ENCODE measurements at places on chromosomes 7 and 10. TPM values are rescaled to one million over a fixed set of nuclear protein-coding genes. Genes with fewer than 3 reads are reported as not detected.
A peak's percentile ranks its signal among the peaks of the same experiment; 100 is the strongest.

- no peak for DNase-seq
Measured at GRCh38 chr7:77289387-77289786, 89.8 kb upstream of the FGL2 start.

DNA sequence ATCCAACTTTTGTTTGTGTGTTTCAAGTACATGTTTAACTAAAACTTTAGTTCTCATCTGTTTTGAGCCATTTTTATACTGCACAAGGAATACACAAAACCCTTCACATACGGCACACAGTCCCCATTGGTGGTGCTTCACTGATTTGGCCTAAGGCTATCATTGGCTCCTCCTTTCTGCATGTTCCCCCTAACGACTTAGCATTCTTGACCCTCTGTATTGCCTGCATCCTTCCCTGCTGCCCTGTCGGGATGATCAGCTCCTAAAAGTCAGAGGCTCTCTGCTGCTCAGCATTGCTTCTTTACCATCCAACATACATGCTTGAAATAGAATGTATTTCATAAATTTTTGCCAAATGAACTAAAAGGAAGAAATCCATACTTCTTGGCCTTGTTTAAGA is 111.4 kb upstream of the ABCB5 start:
- no peak for DNase-seq

Gene ZNF248
- 15.6 TPM for total RNA-seq

- DNase-seq, result no peak
Measured at GRCh38 chr7:94039368-94040035, 35.3 kb upstream of the BET1 start.

DNA sequence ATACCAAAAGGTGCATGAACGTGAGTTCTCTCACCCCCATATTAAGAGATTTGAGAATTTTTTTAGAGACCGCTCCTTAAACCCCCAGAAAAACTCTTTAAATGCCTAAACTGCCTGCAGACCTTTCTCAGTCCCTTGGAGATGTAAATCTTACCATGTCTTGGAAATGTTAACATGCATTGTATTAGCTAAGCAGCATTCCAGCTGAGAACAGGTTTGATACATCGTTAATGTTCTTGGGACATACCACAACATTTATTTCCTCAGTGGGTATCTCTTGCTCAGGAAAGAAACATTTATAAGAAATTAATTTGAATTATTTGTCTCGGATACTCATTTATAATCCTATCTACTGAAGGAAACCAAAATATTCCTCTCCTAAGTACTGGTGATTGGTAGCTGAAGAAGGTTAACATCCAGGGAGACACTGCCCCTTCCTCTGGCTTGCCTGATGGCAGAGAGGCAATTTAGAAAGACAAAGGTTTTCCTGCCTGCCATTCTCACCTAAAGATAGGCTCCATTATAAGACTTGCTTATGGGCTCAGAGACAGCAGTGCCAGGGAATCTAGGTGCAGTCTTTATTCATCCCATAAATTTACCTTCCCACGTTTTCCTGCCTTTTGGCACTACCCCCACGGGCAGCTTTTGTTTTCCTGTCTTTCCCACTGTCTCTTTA is 141.2 kb downstream of the COBL start:
- DNase-seq, result no peak

DNA sequence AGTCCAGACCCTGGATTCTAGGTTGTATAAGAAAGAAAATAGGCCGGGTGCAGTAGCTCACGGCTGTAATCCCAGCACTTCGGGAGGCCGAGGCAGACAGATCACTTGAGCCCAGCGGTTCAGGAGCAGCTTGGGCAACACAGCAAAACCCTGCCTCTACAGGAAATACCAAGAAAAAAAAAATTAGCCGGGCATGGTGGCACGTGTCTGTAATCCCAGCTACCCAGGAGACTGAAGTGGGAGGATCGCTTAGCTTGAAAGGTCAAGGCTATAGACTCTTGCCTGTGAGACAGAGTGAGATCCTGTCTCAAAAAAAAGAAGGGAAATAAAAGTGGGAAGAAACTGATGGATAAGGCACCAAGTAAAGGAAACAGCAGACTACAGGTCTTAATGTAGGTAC is 287.9 kb upstream of the KLF14 start:
- no peak for DNase-seq

DNA sequence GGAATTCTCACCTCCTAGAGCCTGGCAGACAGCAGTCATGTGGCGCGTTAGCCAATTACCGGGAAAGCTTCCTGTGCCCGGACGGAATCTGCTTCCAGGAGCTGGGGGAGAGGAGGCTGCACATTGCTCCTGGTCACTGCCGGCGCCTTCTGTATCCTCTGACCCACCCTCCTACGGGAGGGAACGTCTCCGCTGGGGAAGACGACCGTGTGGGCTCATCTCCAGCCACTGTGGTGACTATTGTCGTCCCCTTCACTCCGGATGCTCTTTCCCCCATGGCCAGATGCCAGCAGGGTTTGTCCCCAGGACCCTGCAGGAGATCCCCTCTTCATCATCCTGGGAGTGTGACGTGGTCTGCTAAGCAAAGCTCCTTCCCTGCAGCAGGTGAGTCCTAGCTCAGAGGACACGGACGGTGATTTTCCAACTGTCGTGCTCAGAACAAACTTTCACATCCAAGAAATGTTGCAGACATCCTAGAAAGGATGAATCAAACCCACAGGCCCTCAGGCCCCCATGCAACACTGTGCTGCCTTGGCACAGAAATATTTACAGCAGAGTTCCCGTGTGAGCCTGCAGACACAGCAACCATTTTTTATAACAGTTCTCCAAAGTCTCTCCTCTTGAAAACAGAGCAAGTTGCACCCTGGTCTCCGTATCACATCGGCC is 29.6 kb upstream of the FAM20C start:
- DNase-seq, result no peak

DNA sequence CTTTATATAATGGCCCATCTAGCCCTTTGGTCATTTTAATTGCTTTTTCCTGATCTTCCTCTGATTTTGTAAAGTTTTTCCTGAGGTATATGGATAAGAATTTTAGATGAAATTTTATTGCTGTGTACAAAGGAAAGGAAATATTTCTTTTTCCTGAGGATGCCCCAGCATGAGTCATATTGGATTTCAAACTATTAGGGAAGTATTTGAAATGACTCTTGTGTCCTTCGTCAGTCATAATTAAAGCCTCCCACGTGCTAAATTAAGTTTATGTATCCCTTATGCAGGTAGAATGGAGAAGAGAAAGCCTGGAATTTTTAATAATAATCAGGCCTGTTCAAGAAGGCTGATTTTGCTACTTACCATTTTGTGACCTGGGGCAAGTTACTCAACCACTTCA is 82.6 kb upstream of the GLI3 start:
- DNase-seq, result no peak

- peak; percentile 33 for DNase-seq
Measured at GRCh38 chr10:114525368-114525949, 121.2 kb upstream of the AFAP1L2 start.

Gene EEF1AKMT2
- 35.0 TPM for total RNA-seq

- no peak for DNase-seq
Measured at GRCh38 chr7:36279926-36280315, 109.7 kb upstream of the ANLN start.

DNA sequence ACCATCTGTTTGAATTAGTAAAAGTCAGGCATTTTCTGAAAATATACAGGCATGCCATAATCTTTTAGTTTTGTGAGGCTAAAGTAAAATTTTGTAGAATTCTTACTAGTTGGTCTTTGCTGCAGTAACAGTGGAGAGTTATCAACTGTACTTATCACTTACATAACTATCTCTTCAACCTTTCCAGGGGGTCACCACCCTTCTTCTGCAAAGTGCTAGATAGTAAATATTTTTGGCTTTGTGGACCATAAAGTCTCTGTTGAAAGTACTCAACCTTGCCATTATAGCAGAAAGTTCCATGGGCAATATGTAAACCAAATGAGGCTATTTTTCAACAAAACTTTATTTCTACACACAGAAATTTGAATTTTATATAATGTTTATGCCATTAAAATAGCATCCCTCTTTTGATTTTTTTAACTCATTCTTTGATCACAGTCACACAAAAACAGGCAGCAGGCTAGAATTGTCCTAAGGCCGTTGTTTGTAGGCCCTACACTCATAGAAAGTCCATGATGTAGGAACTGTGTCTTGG is 59.5 kb upstream of the KLF6 start:
- no peak for DNase-seq

- peak; percentile 51 for DNase-seq
Measured at GRCh38 chr10:69224862-69225657, 4.9 kb downstream of the HKDC1 start.

- no peak for DNase-seq
Measured at GRCh38 chr7:7996568-7996967, 28.0 kb downstream of the GLCCI1 start.

Gene CADPS2
- total RNA-seq, result not detected

DNA sequence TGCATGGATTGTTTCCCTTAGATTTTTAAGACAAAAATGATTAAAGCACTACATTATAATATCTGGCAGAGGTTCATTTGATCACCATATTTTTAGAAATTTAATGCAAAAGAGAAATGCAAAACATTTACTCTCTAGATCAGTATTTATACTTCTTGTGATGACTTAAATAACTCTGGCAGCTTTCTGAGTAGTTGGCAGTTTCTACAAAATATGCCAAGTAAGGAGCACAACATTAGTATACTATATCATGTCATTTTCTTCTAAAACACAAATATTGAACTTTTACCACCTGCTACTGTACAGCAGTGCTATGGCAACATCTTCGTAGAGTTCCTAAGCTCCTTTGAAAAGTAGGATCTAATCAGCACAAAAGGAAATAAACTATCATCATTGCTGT is 275.2 kb downstream of the PCDH15 start:
- no peak for DNase-seq

GRCh38 chr7:118148930-118149329 is 35.0 kb upstream of the LSM8 start:
- DNase-seq, result no peak

GRCh38 chr7:55413442-55413841 is 48.3 kb downstream of the LANCL2 start:
- DNase-seq, result no peak

GRCh38 chr7:139502226-139502625 is 18.8 kb upstream of the KLRG2 start:
- no peak for DNase-seq

DNA sequence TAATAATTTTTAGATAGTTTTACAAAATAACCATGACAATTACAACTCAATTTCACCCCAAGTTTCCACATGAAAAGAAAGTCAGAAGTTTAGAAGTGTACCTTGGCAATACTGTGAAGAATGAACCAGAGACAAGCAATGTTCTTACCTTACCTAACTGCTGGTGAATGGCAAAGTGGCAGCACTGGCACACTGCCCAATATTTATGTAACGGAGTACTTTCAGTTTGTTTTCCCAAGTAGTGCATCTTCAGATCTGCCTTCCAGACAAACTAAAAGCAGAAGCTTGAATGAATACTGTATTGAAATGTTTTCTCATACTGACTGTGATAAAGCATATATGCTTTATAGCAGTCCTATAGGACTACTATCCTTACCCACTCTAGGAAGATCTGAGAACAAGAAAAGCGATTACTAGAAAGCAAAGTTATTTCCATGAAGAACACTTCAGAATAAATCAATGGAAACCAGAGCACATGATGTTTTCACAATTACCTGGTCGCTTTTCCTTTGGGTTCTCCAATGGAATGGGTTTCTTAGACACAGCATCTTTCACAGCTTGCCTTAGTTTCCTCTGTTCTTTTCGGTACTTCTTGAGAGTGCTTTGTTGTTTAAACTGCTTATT is 1.5 kb downstream of the NOC3L start:
- DNase-seq, result no peak

DNA sequence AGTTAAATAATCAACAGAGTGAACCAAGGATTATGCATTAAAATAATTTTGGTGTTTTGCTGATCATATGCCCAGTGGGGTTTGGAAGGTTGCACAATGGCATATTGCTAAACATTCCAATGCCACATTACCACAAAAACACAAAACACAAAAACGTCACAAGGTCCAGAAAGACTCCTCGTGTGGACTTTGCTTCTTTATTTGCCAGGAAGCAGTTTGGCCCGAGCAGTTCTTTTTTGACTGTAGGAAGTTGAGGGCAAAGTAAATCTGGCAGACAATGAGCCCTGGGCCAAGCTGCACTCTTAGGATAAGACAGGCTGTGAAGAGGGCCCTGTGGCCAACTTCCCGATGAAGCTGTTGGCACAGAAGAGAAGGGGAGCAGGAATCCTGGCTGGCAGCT is 39.2 kb upstream of the SLC35B4 start:
- no peak for DNase-seq

- no peak for DNase-seq
Measured at GRCh38 chr7:18675579-18675978, 180.0 kb downstream of the HDAC9 start.
